Stimulated activated CD8-positive, alpha-beta memory T cell treated with anti-CD3 and anti-CD28 coated beads, Interleukin-15, amount 100 ng/mL, for 48 hours (primary cell): ENCODE measurements at places on chromosomes 6 and 20.

- no peak for DNase-seq
Observed at GRCh38 chr6:298233-299103, 6.2 kb downstream of the DUSP22 start.

DNA sequence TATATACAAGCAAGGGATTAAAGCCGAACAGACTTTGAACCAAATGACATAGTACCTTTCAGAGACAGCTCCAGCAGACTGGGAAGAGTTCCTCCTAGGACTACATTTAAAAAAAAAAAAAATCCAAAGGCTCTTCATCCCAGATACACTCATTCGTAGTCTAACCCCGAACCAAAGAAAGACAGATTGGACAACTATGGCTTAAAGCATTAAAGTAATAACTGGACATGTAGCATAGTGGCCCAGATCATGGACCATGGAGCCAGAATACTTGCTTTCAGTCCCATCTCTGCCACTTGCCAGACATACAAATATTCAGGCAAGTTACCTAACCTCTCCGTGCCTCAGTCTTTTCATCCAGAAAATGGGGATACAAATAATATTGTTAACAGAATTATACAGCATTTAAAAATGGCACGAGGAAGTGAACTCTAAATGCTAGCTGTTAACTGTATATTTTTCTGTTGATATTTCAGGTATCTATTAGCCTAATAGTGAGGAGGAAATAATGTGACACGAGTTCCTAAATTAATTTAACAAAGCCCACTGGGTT lies 123.7 kb downstream of the HIVEP2 start:
- no peak for DNase-seq

GRCh38 chr20:6715401-6715941 lies 52.0 kb upstream of the BMP2 start:
- DNase-seq, result no peak

GRCh38 chr6:44003345-44004061 lies 123.7 kb downstream of the MRPL14 start:
- no peak for DNase-seq

GRCh38 chr20:55160996-55161395 lies 685.6 kb downstream of the DOK5 start:
- no peak for DNase-seq

GRCh38 chr6:111689419-111689818 lies 83.7 kb upstream of the TRAF3IP2 start:
- DNase-seq, result no peak

DNA sequence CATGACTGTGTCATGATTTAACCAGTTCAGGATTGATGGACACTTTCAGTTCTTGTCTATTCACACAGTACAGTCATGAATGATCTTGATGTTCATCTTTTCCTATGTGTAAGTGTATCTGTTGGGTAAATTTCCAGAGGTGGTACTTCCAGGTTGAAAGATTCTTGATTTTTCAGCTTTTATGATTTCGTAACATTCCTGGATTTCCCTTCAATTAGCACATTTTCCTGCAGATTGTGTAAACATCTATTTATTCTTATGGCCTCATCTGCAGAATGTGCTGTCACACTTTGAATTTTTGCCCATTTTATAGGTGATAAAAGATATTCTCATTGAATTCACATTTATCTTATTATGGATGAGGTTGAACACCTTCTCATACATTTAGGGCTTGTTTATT lies 222.0 kb upstream of the FOXQ1 start:
- no peak for DNase-seq

DNA sequence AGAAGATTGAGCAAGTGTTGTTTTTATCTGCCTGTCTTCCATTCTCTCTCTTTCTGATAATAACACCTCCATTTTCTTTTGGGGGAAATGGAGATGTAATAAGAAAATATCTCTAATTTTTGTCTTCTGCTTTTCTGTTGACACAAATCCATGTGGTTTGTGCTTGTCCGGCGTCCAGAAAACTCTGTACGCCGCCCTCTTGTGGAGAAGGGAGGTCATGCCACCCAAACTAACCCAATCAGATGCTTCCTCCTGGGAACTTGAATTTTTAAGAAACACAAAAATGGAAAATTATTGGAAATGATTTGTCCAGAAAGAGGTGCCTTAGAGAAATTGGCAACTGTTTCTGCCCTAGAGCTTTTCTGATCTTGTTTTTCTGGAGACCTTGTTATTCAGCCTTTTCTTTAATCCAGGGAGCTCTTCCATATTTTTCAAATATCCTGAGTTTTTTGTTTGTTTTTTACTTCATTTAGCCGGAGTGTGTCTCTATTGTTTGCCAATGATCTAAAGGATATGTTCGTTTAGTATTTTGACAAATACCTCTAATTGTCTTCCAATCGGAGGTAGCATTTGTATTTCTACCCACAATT lies 17.8 kb upstream of the FNDC1 start:
- DNase-seq, result no peak

DNA sequence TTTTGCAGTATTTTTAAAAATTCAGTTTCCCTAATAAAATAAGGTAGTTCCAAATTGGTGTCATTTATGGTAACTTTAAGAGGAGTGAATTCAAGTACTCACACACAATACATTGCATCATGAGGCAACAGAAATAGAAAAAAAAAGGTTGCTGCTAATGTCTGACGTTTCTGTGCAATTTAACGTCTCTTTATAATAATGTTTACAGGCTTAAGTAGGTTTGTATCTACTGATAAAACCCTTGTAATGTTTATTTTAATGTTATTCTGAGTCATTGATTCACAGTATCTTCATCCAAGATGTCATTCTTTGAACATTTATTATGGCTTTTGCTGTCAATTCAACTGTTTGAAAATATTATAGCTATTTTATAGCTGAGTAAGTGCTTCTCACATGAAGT lies 86.0 kb downstream of the RNF217 start:
- DNase-seq, result no peak

GRCh38 chr20:58709013-58709702 lies 16.6 kb downstream of the NPEPL1 start:
- DNase-seq, result no peak

DNA sequence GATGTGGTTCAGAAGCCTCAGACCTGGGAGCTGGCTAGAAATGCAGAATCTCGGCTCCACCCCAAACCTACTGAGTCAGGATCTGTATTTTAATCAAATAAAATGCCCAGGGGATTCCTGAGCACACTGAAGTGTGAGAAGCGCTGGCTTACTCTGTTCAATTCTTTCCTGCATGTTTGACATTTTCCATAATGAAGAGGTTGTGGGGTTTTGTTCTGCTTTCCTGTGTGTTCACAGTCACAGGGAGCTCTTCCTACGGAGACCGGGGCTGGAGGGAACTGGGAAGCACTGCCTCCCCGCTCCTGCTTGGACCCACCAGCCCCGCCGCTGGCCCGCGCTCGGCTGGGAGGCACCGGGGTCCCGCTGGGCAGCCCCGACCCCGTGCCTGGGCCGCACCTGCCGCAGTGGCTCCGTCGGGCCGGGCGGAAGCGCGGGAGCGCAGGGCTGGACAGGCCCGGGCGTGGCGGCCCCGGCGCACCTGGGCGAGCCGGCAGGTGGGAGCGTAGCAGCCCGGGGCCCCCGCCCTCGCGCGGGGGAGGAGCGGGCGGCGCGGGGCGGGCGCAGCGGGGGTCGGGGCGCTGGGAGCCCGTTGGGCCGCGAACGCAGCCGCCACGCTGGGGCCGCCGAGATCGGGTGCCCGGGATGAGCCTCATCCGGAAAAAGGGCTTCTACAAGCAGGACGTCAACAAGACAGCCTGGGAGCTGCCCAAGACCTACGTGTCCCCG lies at the start of gene MAPK13:
Gene MAPK13, plus strand, starts transcription at position 573 of the 726 bp plus-strand sequence. Its CDS starts 70 bp downstream, at position 643.
- DNase-seq, result peak; percentile 25

GRCh38 chr6:147227770-147228320 lies 23.6 kb downstream of the STXBP5 start:
- DNase-seq, result no peak

DNA sequence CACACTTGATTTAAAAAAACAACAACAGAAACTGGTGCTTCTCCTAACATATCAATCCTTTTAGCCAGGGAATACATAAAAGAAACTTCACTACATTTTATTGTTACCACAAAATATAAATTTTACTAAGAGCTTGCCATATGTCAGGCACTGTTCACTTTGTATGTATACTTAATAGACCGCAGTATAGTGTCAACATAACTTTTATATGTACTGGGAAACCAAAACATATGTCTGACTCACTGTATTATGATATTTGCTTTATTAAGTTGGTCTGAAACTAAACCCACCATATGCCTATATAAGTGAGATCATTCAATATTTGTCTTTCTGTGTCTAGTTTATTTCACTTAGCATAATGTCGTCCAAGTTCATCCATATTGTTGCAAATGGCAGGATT lies 108.4 kb downstream of the KLHL32 start:
- no peak for DNase-seq

- DNase-seq, result no peak
Observed at GRCh38 chr6:163756079-163756478, 341.6 kb downstream of the QKI start.

GRCh38 chr6:158109748-158110147 lies 58.3 kb downstream of the SERAC1 start:
- DNase-seq, result no peak

GRCh38 chr6:79878142-79878748 lies 69.1 kb downstream of the ELOVL4 start:
- DNase-seq, result no peak

- DNase-seq, result no peak
Observed at GRCh38 chr6:19669206-19669605, 168.0 kb upstream of the ID4 start.

DNA sequence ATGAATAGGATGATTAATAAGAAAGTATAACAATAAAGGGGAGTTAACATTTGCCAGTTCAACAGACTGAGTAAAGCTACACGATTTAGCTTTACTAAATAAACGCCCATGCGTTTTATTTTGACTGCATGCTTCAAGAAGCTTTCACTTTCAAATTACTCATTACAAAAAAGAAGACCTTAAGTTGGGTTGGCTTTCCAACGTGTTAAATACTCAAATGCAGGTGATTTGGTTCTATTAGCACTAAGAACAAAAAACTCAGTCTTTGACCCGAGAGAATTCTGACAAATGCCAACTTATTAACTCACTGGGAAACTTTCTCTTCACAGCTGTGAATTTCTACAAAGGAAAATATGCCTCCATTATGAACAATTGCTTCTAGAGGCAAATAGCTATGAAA lies 24.8 kb downstream of the RNF146 start:
- DNase-seq, result no peak

- no peak for DNase-seq
Observed at GRCh38 chr6:85405853-85406198, 44.1 kb upstream of the NT5E start.

- DNase-seq, result no peak
Observed at GRCh38 chr6:71199736-71200135, 88.9 kb upstream of the OGFRL1 start.

DNA sequence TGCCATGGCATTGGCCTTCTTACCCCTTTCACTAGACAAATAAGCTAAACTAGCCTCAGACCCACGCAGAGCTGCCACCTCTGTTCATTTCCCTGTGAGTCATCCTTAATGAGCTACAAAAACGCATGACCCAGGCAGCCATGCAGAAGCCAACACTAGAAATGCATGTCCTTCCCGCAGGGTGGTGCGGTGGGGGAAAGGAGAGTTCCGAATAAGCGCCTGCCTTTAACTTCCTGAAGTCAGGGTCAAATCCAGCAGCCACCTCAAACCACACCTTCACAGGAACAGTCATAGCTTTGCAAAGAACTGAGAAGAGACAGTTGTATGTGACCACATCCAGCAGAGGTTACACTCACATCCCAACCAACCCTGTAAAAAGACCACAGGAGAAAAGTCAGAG lies 40.4 kb downstream of the IRF4 start:
- DNase-seq, result peak; percentile 66

DNA sequence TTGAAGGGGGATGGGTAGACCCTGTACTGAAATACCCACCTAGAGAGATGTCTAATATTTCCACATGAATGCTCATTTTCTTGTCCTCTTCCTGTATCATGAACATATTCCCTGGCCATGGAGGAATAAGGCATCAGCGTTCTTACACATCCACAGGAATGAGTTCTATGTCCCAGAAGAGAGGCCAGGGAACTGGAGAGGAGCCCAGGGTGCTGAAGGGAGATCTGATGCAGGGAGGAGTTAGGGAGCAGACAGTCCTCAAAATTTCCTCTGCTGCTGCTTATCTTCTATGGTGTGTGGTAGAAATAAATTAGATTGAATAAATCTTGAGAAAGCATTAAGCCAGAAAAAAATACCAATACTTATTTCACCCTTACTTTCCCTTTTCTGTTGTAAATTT lies 295.0 kb downstream of the KCNQ5 start:
- no peak for DNase-seq

GRCh38 chr20:32655903-32656512 lies 17.7 kb downstream of the C20orf203 start:
- no peak for DNase-seq

DNA sequence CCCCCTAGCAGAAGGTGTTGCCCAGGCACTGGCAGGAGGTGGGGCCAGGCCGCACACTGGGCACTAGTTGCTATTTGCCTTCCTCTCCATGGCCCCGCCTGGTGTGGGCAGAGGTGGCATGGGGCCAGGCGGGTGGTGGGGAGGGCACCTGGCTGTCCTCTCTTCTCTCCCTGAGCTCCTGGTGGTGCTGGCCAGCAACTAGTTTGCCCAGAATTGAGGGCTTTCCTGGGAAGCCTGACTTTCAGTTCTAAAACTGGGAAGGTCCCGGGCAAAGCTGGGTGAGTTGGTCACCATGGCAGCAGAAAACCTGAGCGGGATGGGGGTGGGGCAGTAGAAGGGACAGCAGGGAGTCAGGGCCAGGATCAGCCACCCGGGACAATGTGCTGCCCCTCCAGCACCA lies 48.2 kb downstream of the RBM38 start:
- no peak for DNase-seq

DNA sequence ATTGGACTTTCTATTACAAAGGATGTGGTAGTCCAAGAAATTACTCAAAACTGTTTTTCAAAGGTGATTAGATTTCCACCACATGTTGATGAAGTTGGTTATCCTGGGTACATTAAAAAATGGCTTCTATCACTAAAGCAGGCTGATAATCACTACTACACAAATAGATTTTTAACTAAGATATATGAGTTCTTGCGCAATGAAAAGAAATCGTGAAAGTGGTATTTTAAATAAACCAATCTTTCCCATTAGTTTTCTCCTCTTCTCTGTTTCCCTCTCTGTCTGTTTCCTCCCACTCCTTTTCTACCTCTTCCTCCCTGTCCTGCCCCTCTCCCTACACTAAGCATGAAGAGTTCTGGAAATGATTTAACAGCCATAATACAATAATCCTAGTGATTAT lies 487.9 kb upstream of the CITED2 start:
- DNase-seq, result no peak

- DNase-seq, result no peak
Observed at GRCh38 chr20:39070484-39071231, 108.5 kb downstream of the DHX35 start.

GRCh38 chr6:80304014-80304413 lies 197.5 kb downstream of the BCKDHB start:
- DNase-seq, result no peak

GRCh38 chr20:40966103-40966502 lies 62.5 kb upstream of the TOP1 start:
- no peak for DNase-seq

- no peak for DNase-seq
Observed at GRCh38 chr6:53484476-53485280, 60.2 kb downstream of the GCLC start.

- no peak for DNase-seq
Observed at GRCh38 chr6:24882835-24883555, 52.8 kb downstream of the RIPOR2 start.
